ENCODE measurements at places on chromosomes 3 and 15.

GRCh38 chr3:7669641-7670040 lies 808.7 kb downstream of the GRM7 start:
- DNase-seq: no peak

DNA sequence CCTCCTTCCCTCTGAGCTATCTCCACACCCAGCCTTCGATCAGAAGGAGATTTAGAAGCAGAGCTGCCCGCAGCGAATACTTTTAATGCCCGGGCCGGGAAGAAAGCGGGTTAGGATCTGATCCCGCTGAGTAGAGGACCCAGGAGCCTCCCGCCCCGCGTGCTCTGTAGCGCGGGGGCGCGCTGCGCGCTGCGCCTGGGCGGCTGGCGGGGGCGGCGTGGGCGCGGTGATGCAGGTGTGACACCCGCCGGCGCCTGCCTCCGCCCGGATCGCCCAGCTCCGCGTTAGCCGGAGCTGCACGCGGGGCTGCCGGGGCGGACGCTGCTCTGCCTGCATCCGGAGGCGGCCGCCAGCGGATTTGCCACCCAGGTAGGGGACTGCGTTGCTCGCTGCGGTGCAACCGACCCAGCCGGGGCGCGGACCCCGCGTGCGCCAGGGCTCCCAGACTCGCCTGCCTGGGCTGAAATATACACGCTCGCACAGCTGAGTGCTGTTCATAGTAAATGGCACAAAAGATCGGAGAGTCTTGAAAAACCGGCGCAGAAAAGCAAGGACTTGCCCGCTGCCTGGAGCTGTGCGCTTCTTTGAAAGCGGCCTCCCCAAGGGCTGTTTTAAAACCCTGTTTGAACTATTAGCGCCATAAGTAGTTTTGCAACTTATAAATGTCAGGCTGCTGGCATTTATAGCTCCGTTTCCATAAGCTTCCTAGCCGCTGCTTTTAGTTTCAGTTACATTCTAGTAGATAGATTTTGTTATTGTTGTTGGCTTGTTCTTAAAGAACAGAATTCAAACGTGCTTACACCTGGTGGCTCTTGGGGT lies at the start of gene SV2B:
Gene SV2B, plus strand, starts transcription at position 263 of the 819 bp plus-strand sequence. CDS start 126,007 bp downstream, outside the sequence.
- no peak for DNase-seq

- no peak for DNase-seq
These were observed 58.3 kb downstream of the CDC25A start for GRCh38 chr3:48129921-48130320.

DNA sequence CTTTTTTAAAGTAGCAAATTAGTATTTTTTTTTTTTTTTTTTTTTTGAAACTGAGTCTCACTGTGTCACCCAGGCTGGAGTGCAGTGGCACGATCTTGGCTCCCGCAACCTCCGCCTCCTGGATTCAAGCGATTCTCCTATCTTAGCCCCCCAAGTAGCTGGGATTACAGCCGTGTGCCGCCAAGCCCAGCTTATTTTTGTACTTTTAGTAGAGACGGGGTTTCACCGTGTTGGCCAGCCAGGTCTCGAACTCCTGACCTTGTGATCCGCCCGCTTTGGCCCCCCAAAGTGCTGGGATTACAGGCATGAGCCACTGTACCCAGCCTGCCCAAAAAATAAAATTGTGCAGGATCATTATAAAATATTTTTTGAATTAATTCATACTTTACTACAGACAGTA lies 272.2 kb upstream of the UBE2E1 start:
- DNase-seq: no peak

DNA sequence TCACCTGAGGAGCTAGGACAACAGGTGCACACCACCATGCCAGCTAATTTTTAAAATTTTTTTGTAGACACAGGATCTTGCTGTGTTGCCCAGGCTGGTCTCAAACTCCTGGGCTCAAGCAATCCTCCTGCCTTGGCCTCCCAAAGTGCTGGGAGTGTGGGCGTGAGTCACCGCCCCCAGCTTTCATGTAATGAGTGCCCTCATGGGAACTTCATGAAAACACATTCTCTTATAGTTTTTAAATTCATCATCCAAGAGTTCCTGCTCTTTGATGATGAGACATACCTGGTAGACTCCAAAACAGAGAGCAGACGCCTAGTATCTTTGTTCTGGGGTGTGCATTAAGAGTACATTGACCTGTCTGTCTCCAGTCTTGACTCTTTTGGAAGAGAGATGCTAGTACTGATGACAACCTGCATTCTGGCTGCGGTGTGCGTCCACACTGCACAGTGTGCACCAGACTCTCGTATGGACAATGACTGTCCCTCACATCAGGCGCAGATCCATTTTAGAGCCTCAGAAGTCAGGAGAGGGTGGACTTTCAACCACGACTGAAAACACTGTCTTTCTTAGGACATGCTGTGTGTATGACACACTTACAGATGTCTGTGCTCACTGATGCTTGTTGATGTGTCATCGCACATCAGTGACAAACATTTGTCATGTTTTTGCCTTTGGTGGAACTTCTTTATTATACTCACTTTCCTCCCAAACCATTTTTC lies 2.0 kb downstream of the NRROS start:
- DNase-seq: no peak

Data from ureter (tissue), 1 donor.